ENCODE measurements at places on chromosomes 4 and X.

GRCh38 chrX:80876877-80877276, 67.2 kb upstream of the BRWD3 start:
- DNase-seq, result peak; percentile 2

- DNase-seq, result no peak
These were observed 63.6 kb downstream of the TBL1X start for GRCh38 chrX:9528498-9528897.

DNA sequence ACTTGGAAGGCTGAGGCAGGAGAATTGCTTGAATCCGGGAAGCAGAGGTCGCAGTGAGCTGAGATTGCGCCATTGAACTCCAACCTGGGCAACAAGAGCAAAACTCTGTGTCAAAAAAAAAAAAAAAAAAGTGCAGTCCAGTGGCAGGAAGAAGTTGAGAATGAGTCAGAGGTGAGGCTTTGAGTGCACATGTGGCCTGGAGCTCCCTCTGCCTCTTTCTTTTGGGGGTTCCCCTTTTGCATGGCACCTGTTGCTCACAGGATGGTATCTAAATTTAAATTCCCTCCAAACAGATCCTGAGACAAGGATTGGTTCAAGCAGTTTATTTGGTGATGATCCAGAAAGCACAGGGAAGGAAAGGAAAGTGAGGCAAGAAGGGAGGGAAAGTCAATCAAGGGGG, 151.4 kb upstream of the STX18 start:
- no peak for DNase-seq

- peak; percentile 48 for DNase-seq
These were observed 6.0 kb downstream of the RASL11B start for GRCh38 chr4:52868133-52868532.

DNA sequence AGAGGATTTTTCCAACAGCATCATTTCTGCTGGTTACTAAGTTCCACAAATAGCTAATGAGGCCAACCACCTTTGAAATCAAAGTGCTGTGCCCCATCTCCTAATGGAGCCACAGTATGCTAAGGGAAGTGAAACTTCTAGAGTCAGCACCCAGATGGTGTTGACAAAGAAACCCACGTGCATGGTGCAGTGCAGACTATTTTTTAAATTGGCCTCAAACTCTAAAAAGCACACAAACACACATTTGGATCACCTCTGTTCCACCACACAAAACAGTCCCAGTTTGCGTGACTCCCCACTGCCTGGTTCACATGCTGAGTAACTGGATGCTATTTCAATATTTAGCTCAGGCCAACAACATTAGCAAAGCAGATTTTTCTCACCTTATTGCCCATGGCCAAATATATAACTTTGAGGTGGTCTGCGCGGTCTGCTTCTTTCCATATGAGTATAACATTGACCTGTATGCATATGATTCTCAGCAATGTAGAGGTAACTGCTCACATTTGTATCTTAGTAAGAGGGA, 69.9 kb downstream of the AMELX start:
- DNase-seq, result no peak

DNA sequence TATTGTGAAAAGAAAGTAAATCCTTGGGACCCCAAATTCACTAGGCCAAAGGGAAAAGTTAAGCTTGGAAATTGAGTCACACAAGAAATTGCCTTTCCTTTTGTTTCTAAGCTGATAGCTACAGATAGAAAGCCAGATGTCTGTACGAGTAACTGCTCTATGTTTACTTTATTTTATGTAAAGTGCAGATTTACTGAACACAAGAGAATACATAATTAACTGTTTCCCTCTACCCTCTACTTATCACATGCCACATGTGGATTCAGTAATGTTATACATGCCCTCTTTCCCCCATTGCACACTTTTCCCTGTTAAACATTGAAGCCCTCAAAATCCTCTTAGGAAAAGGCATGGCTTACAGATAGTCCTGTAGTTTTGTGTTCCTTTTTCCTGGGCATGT, 16.5 kb upstream of the TDO2 start:
- no peak for DNase-seq

- DNase-seq, result no peak
These were observed 7.1 kb upstream of the CNOT6L start for GRCh38 chr4:77826275-77826674.

GRCh38 chrX:14303891-14304290, 225.4 kb upstream of the GLRA2 start:
- DNase-seq, result no peak

DNA sequence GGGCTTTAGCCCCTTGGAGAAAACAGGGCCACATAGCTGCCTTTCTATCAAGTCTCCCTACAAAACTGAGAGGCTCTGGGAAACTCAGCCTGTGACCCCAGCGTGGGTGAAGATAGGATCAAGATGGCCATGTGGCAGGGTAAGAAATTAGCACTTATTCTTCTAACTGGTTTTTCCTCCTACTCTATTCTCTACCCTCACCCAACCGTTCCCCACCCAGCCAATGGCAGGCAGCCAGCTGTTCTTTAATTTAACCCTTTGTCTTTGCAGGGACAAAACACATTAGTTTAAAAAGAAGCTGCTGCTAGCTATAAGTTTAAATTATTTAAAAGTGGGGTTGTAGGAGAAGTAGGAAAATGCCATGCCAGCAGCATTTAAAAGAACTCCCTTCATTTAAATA, 2.8 kb downstream of the CLCN5 start:
- peak; percentile 30 for DNase-seq

GRCh38 chrX:131979116-131979515, 44.0 kb upstream of the STK26 start:
- DNase-seq, result no peak

DNA sequence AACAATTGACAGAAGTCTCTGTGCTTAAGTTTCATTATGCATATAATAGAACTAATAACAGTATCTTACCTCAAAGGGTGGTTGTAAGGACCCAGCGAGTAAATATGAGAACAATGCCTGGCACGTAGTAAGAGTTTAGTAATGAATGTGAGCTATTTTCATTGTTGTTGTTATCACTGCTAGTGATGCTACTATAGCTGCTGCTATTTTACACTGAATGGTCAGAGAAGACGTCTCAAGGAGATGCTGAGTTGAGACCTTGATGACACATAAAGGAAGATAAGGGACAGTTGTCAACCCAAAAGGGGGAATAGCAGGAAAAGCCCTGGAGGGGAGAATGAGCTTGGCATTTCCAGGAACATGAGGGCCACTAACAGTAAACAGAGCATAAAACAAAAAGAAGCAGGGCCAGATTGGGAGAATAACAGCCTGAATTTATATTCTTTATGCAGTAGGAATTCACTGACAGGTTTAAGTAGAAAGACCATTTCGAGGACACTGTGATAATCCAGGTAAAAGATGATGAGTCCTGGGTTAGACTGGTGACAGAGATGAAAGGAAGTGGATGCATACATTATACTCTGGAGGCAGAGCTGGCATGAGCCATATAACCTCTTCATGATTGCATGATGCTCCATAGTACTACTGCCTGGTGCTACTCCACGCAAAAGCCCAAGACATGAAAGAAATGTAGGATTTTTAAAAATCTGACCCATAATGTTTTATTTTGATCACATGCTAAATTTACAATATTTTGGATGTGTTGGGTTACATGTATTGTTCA, 23.1 kb downstream of the ATP8A1 start:
- DNase-seq, result no peak

- DNase-seq, result peak; percentile 0
These were observed 712.4 kb upstream of the LCORL start for GRCh38 chr4:18733961-18734360.

- DNase-seq, result peak; percentile 26
These were observed 670.6 kb upstream of the ATOH1 start for GRCh38 chr4:93157986-93158385.

DNA sequence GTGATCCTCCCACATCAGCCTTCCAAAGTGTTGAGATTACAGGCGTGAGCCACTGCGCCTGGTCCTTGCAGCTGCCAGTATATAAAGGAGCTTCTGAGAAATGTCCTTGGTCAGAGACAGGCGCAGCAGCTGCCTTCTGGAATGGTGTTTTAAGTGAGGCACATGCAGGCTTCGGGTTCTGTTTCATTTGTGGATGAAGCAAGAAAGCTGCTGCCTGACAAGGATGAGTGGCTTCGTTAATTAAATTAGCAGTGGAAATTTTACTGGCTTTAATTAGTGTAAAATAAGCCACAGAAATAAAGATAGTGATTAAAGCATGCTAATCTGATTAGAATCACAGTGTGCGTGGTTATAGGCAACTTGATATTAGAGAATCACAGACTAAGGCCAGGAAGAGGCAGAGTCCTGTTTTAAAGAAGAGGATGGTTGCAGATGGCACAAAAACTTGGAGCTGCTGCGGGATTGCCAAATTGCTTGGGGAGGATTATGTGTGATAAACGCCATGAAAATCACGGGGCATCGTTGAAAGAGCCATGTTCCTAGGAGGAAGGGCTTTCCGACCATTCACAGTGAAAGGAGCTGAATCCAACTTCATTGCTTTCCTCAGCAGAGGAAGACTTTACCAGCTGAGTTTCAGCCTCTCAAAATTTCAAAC, 348.4 kb upstream of the FAT1 start:
- peak; percentile 5 for DNase-seq

- DNase-seq, result no peak
These were observed 1269.3 kb upstream of the TENM3 start for GRCh38 chr4:180973894-180974293.

DNA sequence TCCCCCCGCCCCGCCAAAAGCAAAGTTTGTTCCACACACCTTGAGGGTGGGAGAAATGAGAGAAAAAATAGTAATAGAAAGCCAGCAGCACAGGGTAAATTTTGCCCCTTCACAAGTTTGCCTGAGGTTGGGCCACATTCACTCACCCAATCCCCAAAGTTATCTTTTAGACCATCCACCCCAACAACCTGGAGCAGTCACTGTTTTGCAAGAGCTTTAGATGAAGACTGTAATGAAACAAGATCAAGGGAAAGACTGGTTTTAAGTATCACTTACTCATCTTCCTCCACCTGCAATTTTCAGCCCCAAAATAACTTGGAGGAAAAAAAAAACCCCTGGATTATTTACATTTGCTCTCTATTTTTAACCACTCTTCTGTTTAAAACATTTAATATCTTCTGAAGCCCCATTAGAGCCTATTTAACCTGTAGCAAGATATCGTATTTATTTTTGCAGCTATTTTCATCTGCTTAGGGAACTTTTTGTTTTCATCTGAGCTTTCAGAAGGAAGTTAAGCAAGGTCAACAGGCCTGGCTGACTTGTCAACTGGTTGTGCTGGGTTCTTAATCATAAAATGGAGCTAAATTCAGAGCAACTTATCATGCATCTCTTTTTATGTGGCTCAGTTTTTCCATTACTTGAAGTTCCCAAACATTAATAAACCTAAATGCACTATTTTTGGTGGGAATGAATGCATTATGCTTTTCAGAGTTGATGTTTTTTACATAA, 24.6 kb upstream of the TBL1X start:
- no peak for DNase-seq

DNA sequence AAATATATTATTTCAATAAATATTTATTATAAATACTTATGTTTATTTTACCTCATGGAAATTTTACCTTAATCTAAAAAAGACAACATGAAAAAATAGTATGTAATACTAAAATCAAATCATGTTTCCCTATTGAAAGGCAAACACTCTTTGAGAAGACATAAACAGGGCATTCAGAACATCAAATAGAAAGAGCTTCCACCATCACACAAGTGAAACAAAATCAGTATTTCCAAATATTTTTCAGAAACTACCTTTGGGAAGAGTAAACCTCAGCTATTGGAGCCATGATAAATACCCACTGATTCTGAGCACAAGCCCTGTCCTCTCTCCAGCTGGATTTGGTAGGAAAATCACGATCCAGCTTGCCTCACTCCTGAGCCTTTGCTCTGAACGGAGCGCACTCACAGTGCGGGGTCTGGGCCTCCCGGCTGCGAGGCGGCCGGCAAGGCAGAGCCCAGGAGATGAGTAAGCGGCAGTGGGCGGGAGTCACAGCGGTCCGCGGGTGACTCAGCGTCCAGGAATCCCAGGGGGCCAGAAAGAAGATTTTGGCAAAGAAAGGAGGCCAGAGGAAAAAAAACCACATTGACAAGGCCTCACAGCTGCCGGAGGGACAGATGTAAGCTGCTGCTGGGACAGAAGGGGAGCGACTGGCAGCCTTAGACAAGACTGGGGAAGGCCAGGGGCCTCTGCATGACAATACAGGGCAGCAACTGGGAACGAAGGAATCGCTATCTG, 14.7 kb upstream of the ANXA5 start:
- DNase-seq, result peak; percentile 81

- DNase-seq, result peak; percentile 92
These were observed 1480.3 kb downstream of the C4orf33 start for GRCh38 chr4:130576218-130576617.

GRCh38 chr4:165394275-165394674, 15.5 kb downstream of the CPE start:
- no peak for DNase-seq

- DNase-seq, result peak; percentile 59
These were observed 49.5 kb downstream of the JADE3 start for GRCh38 chrX:46961574-46962283.

Measured in NCI-H69 (cell line).